ENCODE measurements at places on chromosomes 4 and X.

- DNase-seq: no peak
These were observed 94.3 kb downstream of the SH2D1A start for GRCh38 chrX:124440695-124441094.

GRCh38 chrX:43589735-43590134, 66.4 kb upstream of the MAOA start:
- DNase-seq: no peak

DNA sequence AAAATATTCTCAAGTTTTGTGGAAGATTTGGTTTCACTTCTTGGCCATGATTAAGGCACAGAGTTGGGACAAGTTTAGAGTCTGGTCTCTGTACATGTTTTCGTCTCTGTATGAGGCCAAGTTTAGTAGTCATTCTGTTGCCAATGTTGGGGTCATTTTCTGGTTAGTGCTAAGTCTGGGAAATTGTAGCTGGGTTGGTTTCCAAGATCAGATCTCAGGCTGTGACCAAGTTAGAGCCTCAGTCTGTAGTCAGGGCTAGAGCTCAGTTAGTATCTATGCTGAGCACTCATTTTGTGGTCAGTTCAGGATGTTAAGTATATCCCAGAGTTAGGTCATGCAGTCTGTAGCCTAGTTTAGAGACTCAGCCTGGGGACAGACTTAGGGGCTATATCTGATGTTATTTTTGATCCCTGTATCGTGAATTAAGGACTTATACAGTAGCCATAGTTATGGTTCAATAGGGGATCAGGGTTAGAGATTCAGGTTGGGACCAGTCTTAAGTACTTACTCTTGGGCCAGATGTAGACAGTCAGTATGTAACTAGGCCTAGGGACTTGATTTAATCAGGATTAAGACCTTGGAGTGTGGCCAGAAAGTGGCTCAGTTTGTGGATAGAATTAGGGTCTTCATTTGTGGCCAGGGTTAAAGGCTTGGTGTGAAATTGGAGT, 6.6 kb upstream of the ENOX2 start:
- no peak for DNase-seq

- no peak for DNase-seq
These were observed 216.9 kb upstream of the ETNPPL start for GRCh38 chr4:108979759-108980158.

GRCh38 chr4:155906554-155907247, 3.2 kb downstream of the TDO2 start:
- DNase-seq: no peak

GRCh38 chr4:141473952-141474351, 162.4 kb upstream of the IL15 start:
- no peak for DNase-seq

GRCh38 chrX:44400588-44400987, 57.1 kb upstream of the EFHC2 start:
- no peak for DNase-seq
